ENCODE measurements at places on chromosomes 2 and 18.

DNA sequence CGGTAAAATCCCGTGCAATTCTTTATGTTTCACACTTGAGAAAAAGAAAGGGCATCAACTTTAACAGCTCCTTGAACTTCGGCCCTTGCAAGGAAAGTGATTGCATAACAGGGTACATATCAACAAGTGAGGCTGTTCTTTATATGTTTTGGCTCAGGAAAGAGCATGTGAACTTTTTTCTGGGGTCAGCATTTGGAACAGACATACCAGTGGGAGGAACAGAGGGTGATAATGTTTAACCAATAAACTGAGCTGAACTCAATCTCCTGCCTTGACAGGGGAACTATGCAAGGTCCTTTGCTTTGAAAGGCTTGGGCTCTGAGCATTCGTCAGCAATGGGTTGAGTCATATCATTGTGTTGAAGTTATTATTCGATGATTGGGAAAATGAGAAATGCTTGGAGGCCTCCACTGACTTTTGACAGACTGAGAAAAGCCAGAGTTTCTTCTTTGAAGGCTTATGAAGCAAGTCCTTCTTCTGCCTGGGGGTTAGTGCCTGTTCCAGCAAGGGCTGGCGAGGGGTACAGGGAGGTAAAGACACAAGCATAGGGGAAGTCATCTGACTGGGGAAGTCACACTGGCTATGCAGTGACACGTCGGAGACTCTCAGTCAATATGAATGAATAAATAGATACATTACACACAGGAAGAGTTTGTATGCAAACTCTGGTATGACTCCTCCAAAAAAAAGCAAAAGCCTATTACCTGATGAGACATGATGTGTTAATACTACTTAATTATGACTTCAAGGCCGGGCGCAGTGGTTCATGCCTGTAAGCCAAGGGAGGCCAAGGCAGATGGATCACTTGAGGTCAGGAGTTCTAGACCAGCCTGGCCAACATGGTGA, 57.2 kb downstream of the CYB5A start:
- no peak for DNase-seq

DNA sequence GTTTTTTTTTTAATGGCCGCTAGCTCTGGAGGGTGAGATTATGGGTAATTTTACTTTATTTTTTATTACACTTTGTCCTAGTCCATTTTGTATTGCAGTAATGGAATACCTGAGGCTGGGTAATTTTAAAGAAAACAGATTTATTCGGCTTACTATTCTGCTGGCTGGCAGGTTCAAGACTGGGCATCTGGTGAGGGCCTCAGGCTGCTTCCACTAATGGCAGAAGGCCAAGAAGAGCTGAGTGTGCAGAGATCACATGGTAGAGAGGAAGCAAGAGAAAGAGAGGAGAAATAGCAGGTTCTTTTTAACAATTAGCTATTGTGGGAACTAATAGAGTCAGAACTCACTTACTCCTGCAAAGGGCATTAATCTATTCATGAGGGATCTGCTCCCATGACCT, 52.4 kb upstream of the ARHGAP28 start:
- no peak for DNase-seq

- DNase-seq = no peak
Measured at GRCh38 chr2:120476141-120476540, 130.2 kb downstream of the INHBB start.

- no peak for DNase-seq
Measured at GRCh38 chr18:48947560-48947959, 3.2 kb downstream of the SMAD7 start.

DNA sequence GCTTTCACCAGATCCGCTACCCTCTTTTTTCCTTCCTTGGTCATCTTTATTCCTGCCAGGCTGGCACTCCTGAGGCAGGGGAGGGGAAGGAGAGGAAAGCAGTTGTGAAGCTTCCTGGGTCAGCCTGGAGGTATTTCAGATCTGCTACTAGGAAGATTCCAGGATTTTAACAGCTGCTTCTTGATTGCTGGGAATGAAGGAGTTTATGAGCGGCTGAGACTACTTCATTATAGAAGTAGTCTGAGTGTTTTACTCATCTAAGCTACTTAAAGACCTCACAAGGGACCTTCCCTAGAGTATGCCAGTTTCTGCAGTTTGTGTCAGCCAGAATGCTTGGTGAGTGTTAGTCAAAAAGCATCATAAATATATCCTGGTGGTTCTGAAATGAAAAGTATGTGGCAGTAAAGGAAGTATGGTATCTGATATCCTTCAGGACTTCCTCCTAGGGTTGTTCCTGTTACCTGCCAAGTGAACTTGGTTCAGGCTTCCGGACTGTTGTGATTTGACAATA, 1.9 kb downstream of the TANC1 start:
- DNase-seq = no peak

GRCh38 chr2:129297430-129297829, 682.0 kb upstream of the RAB6C start:
- no peak for DNase-seq

GRCh38 chr18:677951-678381, 20.5 kb downstream of the TYMS start:
- DNase-seq = no peak

- DNase-seq = no peak
Measured at GRCh38 chr2:113698892-113699447, 57.5 kb downstream of the SLC35F5 start.

- no peak for DNase-seq
Measured at GRCh38 chr2:11764359-11764758, 17.9 kb downstream of the LPIN1 start.

GRCh38 chr2:125398738-125399524, 1257.0 kb upstream of the GYPC start:
- no peak for DNase-seq

DNA sequence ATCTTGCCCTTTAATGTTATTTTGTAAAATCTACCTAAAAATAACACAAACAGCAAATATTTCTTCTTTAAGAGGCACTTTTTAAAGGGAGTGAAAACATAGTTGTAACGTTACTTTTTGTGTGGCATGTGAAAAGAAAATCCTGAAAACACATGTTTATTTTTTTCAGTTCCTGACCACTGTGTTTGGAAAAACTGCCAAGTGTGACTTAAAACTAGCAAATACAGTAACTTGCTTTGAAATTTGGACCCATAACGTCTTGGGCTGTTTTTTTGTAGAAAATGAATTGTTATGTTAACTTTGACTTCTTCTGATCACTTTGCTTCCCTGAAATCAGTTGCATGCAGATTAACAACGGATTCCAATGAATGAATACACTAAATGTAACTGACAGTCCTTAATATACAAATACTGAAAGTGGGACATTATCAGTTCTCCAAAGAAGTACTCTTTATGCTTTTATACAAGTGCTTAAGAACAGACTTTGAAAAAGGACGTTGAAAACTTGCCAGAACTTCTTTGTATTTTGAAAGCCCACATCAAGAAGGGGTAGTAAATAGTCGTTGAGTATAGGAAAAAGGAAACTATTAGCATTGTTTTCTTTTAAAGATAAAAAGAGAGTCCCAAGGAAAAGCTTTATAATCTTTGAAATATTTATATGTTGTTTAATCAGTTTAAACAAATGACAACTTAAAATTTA, 96.1 kb upstream of the ZEB2 start:
- no peak for DNase-seq

GRCh38 chr2:109463891-109464290, 149.9 kb downstream of the SEPTIN10 start:
- DNase-seq = no peak

- peak; percentile 27 for DNase-seq
Measured at GRCh38 chr2:69741575-69742321, at the start of gene ANXA4. TSS of gene ANXA4 (plus strand) at chr2:69742134. CDS start at chr2:69781566, 39,432 bp downstream.

DNA sequence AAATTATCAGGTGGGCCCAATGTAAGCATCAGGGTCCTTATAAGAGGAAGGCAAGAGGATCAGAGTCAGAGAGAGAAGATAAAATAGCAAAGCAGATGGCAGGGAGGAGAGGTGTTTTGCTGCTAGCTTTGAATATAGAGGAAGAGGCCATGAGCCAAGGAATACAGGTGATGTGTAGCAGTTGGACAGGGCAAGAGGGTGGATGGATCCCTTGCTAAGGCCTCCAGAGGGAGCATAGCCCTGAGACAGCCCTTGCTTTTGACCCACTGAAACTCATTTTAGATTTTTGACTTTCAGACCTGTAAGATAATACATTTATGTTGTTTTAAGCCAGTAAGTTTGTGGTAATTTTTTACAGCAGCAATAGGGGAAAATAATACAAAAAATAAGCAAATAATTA, 116.6 kb upstream of the PARD3B start:
- no peak for DNase-seq

DNA sequence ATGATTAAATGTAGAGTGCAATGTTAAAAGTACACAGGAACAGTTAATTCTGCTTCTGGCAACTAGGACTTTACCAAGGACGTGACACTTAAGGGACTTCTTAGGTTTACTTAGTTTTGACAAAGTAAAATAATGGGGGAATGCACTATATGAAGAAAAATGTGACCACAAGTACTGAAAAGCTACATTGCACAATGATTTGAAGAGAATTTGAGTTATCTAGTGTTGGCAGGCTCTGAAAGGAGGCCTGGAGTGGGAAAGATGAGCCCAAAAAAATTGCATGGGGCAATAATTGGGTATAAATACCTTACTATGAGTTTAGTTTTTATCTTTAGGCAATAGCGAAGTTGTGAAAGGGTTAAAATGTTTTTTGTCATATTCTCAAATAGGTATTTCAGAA, 173.7 kb downstream of the DOK6 start:
- DNase-seq = no peak

DNA sequence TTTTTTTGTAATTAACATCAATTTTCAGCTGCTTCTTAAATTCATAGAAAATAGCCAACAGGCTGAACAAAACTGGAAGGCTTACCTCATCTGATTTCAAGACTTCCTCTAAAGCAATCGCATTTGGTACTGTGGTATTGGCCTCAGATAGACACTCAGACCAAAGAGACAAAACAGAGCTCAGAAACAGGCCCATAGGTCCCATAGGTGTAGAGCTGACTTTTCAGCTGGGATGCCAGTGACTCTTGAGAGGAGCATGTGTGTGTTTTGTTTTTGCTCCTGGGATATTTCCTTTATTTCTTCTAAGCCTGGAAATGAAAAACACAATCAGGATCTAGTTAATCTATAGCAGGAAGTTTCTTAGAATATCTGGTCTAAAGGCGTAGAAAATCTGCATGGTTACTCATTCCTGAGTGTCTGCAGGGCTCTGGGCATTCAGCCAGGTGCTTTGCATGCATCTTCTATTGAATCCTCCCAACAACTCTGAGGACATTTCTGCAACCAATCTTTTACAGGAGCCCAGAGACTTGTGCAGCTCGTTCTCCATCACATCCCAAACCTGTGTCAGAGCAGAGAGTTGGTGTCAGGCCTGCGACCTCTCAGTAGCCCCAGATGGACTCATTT, 190.8 kb downstream of the RTP5 start:
- no peak for DNase-seq

GRCh38 chr2:85132834-85133637, at the start of gene TCF7L1:
TSS of gene TCF7L1 (plus strand) at chr2:85133392. CDS start at chr2:85133685, 293 bp downstream.
- DNase-seq = no peak

DNA sequence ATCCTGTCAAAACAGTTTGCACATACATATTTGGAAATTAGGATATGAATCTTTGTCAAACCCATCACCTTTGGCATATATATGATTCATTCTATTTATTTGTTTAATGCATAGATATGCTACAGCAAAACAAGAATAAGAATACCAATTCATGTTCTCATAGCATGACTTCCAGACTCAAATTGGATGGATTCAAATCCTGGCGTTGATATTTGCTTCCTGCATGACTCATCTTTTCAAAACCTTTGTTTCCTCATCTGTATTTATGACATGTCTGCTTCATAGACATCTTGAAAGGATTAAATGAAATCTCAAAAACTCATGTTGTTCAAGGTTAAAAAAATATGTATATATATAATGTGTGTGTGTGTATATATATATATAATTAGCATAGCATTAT, 261.3 kb downstream of the MBD5 start:
- no peak for DNase-seq

GRCh38 chr2:236343400-236344161, 79.4 kb upstream of the ASB18 start:
- DNase-seq = peak; percentile 19

DNA sequence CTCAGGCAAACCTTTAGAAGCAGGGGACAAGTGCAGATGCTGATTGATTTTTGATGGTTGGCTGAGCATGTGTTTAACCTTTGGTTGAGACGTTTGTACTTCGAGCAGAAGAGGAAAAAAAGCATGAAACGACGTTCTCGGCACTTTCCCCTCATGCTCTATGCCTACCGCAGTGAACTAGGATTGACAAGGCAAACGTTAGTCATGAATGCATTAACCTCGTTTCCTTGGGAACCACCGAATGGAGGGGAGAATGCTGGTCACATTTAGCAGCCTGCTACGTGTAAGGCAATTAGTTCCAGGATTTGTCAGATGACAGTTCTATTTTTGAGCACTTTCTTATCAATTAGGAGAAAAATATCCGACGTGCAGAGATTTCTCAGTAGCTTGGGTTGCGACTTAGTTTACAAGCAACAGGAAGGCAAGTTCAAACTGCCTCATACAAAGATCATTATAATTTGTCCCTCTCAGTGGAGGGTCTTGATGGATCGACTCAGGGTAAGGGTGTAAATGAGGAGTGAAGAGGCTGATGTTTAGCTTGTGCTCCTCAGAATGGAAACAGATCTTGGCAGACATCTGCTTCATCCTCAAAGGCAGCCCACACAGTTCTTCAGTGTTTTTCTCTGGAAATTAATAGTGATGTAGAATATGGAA, 47.4 kb upstream of the GPR45 start:
- no peak for DNase-seq

GRCh38 chr2:220956429-220956828, 615.7 kb downstream of the EPHA4 start:
- no peak for DNase-seq

GRCh38 chr2:228556717-228557116, 375.2 kb upstream of the SPHKAP start:
- DNase-seq = no peak

GRCh38 chr2:858646-859045, 92.0 kb upstream of the SNTG2 start:
- no peak for DNase-seq

- DNase-seq = no peak
Measured at GRCh38 chr18:47387864-47388263, 136.4 kb upstream of the SKOR2 start.

DNA sequence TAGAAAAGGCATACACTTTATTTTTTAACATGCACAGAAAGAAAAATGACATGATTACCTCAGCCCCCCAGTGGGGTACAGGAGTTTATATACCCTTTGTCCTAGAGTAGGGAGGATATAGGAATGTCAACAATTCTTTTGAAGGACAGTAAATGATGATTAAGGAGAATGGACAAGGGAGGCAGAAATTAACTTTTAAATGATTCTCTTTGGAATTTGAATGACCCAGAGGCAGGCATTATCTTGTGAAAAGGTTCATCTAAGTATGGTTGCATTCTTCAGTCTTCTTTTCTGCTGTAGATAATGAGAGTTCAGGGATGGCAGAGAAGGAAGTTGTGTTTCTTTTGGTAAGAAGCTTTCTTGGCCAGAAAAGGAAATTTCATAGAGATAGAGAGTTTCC, 971.3 kb downstream of the CNTNAP5 start:
- DNase-seq = no peak

- no peak for DNase-seq
Measured at GRCh38 chr2:189014449-189015138, 40.4 kb downstream of the COL3A1 start.

DNA sequence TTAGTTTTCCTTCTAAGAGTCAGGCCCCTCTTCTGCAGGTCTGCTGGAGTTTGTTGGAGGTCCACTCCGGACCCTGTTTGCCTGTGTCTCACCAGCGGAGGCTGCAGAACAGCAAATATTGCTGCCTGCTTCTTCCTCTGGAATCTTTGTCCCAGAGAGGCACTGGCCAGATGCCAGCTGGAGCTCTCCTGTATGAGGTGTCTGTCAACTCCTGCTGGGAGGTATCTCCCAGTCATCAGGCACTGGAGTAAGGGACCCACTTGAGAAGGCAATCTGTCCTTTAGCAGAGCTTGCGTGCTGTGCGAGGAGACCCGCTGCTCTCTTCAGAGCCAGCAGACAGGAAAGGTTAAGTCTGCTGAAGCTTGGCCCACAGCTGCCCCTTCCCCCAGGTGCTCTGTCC, 4.8 kb downstream of the REG1B start:
- no peak for DNase-seq
